DMS79 treated with DMSO at 0.1 percent for 48 hours (cell line): ENCODE measurements at places on chromosomes 2 and 18.

DNA sequence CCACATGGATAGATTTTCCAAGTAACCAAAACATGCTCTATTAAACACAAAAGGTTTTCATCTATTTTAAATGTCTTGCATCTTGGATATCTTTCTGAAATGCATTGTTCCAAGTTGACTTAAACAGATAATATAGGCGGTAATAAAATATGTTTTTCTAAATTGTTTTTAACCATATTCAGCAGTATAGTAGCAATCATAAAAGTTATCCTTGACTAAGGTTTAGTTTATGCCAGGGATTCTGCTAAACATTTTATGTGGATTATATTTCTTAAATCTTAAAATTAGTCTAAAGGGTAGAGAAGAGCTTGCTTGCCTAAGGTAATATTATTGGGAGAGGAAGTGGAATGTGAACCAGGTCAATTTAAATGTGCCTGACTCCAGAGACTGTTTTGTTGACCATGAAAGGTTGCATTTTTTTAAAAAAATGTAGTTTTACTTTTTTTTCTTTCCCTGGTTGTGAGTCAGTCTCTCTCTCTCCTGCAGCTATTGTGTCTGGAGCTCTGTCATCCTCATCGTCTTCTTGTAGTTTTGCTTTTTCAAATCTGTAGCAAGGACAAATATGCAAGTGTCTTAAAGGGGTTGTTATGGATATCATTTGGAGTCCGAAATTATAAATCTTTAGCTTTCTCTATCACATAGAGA lies 309.1 kb upstream of the COL3A1 start:
- DNase-seq = no peak

DNA sequence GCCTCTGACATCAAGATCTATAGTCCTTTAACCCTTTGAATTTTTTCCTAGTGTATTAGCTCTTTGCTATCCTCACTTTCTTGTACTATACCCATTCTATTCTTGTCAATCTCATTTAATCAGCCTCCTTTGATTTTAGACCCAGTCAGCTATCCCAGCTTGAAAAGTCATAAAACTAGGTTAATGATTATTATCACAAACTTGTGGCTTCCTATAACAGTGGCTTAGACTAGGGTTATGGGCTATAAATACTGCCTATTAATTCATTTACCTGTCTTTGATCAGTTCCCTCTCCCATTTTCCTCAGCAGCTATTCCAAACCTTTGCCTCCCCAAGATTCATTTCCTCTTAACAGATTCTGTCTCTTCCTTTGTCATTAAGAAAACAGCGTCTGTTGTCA lies 174.8 kb downstream of the UBR3 start:
- no peak for DNase-seq

- DNase-seq = no peak
Measured at GRCh38 chr2:177641331-177641730, 248.8 kb downstream of the AGPS start.

DNA sequence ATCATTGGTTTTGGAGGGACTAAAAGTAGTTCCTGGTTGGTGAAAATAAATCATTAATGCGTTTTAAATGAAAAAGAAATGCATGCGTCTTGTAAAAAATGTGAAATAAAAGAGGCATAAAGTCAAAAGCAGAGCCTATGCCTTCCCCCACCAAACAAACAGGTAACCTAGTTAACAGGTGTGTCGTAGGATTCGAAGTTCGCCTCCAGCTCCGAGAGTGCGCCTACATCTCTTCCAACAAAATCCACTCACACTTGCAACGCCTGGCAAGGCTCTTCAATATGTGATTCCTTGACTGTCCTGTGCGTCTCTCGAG lies 677 bp upstream of the SMAD4 start:
- DNase-seq = no peak

- DNase-seq = no peak
Measured at GRCh38 chr2:172373766-172374165, 53.6 kb upstream of the ITGA6 start.

GRCh38 chr2:16034151-16034974 lies 94.0 kb downstream of the MYCN start:
- no peak for DNase-seq

DNA sequence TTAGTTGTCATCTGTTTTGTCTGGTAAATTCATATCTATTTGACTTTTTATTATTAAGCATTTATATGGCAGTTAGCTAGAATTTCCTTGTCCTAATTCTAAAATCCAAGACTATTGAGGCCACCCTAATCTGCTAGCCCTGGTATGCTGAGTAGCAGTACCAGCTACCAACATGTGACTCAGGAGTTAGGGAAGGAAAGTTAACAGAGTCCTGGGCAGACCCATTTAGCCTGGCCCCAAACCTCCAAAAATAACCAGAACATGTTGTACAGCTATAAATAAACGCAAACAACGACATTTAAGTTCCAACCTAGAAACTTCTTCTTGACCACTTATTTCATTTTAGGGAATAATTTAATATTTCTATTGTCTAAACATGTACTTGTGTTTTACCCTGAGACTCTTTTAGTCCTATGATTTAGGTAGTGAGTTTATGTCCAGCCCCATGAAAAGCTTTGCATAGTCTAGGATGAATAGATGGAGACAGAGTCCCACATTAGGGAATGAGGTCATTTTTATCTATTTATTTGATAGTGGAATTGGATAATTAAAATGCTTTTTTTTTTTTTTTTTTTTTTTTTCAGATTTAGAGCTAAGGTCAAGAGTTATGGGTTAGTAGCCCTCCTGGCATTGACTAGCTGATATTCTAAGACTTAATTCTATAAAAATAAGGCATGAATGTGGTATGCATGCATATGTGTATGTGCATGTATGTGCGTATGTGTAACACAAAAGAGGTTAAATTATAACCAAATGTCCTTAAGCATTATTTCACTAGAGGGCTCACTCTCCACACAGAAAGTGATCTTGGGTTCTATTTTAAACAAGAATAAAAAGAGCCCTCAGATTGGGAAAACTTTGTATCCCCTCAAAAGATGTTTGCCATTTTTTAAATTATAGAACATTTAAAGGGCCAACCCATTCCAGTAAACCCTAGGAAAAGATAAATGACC lies 160.1 kb upstream of the MAPRE2 start:
- no peak for DNase-seq

DNA sequence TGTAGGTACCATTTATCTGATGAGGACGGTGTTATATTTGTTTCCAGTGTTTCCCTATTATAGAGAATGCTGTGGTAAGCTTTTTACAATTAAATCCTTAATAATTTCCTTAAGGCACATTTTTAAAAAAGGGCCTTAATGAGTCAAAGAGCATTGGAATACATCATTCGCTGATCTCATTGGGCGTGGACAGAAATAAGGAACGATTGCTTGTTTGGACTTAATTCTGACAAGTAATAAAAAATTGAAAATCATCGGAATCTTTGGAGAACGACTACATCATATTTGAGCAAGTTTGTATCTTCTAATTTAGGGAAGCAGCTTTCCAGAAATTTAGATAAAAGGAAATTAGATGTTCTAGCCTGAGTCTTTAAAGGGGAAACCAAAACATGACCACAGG lies 11.3 kb downstream of the AGPS start:
- no peak for DNase-seq

- peak; percentile 57 for DNase-seq
Measured at GRCh38 chr2:11582862-11583752, 49.3 kb downstream of the GREB1 start.

DNA sequence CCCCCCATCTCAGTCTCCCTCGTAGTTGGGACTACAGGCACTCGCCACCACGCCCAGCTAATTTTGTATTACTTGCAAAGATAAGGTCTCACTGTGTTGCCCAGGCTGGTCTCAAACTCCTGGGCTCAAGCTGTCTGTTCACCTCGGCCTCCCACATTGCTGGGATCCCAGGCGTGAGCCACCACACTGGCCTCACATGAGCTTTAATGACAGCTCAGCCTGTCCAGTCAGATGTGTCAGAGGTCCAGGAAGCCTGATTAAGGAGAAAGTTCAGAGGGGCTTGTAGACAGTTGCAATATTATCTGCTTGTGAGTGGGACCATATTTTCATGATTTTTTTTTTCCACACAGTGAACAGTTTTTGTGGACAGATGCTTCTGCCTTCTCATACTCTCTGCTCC lies 82.0 kb downstream of the LIMS1 start:
- DNase-seq = no peak

DNA sequence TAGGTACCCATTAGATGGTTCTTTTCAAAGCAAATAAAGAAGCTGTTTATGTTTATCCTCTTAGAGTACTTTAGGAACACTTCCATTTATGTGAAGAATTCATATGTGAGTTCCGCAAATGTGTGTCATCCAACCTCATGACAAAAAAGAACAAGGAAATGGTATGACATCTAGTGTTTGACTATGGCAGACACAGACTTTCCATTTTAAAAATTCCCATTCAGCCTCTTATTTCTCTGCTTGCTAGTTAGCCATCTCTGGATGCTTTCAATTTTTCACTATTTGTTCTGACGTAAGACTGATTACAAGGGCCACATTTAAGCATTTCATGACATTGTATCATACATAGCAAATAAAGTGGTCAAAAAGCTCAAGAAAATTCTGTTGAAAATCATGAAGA lies 103.0 kb downstream of the ZAP70 start:
- DNase-seq = no peak

DNA sequence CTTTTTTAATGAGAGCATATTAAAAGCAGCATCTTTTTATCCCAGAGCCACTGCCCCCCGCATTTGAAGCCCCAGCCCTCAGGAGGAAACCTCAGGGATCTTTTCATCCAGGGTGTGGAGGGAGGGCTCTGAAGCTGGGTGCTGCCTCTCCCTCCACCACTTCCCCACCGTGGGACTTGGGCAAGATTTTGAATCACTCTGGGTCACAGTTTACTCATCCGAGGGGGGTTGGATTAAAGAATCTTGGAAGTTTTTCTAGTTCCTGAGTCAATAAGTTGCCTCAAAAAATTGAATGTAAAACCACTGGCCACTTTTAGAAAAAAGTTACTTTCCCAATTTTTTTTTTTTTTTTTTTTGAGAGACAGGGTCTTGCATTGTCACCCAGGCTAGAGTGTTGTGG lies 62.0 kb upstream of the ANKRD44 start:
- DNase-seq = no peak

DNA sequence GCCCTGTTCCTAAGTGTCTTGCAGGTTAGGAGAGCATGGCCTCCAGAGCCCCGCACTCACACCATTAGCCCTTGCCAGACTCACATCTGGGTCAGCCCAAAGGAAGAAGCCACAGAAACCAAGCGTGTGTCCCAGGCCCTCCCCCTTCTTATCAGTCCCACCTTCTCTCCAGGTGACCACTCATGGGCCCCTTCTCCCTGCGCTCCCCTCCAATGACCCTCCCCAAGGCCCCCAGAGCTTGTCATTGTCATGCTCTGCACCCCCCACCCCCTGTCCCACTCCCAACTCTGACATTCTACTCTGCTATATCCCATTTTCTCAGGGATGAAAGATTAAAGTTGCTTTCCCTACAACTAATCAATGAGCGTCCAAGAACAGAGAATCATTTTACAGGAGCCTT lies 30.1 kb downstream of the CAPN14 start:
- no peak for DNase-seq

GRCh38 chr2:85470850-85471800 lies 52.6 kb downstream of the SH2D6 start:
- peak; percentile 42 for DNase-seq

DNA sequence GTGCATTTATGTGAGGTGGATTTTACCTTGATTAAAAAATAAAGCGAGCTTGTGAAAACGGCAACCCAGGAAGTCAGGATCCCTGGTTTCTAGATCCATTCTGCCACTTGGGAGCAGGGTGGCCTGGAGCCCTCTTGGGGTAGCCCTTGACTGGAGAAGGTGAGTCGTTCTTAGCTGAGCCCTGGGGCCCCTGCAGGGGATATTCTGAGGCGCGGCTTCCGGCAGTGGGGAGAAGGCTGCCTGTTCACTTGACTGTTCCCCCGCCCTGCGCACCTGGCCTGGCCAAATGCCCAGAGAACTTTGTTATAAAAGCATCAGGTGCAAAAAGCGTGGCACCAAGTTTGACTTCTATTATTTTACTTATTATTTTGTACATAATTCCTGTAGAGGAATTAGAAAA lies 221.9 kb downstream of the DYSF start:
- peak; percentile 93 for DNase-seq

- DNase-seq = no peak
Measured at GRCh38 chr18:34357944-34358580, 133.3 kb upstream of the NOL4 start.

DNA sequence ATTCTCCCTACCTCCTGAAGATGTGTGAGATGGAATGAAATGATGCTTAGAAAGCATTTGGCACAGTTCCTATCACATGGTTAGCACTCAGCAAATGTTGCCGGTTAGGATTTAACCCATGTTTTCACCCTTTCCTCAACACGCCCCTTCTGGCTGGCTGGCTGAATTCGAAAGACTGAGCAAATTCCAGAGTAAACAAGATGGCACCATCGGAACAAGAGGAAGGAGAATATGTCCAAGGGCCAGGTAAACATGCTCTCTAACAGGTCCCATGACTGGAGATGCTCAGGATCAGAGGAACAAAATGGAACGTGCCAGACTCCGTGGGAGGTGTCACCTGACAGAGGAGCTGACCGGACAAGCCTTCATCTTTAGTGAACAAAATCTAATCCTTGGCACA lies 145.6 kb downstream of the ANKRD44 start:
- DNase-seq = no peak

GRCh38 chr2:102030855-102031527 lies 39.2 kb downstream of the IL1R2 start:
- no peak for DNase-seq

GRCh38 chr2:237729681-237730475 lies 68.7 kb upstream of the RBM44 start:
- DNase-seq = no peak

GRCh38 chr2:177256695-177257094 lies 7.8 kb downstream of the NFE2L2 start:
- DNase-seq = no peak

DNA sequence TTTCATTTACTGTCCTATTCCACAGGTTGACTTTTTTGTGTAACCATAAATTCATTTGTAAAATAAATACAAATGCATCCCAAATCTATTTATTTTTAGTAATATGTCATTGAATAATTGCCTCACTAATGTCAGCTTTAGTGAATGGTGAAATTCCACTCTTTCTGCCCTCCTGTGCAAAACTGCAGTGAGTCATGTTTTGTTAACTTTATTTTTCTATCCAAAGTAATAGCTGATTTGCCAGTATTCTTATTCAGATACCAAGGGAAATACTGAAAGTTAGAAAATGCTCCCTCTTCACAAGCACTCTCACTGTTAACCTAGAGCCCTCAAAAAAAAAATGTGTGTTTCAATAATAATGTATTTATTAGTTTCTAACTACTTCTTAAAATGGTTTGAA lies 322.8 kb downstream of the RIT2 start:
- DNase-seq = no peak

- no peak for DNase-seq
Measured at GRCh38 chr2:84879584-84880394, 1.1 kb downstream of the TRABD2A start.

DNA sequence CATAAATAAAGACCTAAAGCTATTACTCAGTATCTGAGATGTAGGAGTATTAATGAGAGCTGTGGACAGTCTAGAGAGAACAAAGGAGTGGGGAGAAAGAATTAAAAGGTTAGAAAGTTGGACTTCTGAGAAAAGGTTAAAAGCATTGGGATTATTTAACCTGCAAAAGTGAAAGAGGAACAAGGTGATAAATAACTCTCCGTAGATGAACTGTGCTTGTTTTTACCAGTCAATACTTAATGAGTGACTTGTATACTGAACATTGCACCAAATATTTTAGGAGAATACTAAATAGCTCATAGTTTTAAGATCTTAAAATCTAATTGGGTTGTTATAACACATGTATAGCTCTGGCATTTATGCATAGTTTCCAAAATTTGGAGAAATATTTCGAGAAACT lies 137.5 kb downstream of the GPD2 start:
- DNase-seq = no peak
